DND-41 (cell line): ENCODE measurements at places on chromosomes 1 and 21.

GRCh38 chr1:215007880-215008279 is 74.7 kb upstream of the KCNK2 start:
- no peak for DNase-seq

GRCh38 chr1:187854457-187854856 is 1025.7 kb downstream of the PLA2G4A start:
- no peak for DNase-seq

- DNase-seq: no peak
These were observed 86.0 kb downstream of the HHIPL2 start for GRCh38 chr1:222461941-222462340.

GRCh38 chr1:66618390-66618789 is 84.4 kb downstream of the SGIP1 start:
- DNase-seq: no peak

DNA sequence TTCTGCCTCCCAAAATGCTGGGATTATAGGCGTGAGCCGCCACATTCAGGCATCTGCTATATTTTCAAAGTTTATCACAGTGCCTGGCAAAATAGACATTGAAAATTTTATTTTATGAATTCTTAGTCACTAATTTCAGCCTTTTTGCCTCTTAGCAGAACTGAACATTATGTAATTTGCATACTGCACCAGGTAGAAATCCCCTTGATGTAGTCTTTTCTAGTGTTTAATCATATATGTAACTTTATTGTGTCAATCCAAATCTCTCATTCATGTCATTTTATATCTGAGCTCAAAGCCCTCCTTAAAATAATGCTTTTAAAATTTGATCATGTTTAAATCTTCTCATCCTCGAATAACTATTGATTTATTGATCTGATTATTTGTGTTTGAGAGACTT is 19.2 kb downstream of the WDTC1 start:
- no peak for DNase-seq

DNA sequence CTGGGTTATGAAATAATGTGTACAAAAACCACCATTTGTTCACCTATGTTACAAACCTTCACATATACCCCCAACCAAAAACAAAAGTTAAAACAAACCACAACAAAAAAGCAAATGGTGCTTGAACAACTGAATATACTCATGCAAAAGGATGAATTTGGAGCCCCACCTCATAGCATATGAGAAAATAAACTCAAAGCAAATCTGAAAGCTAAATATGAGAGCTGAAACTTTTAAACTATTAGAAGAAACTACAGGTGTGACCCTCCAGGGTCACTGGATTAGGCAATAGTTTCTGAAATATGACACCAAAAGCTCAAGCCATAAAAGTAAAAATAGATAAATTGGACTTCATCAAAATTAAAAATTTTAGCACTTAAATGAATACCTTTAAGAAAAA is 215.5 kb upstream of the CHRM3 start:
- DNase-seq: no peak

- DNase-seq: no peak
These were observed 4.5 kb upstream of the SCMH1 start for GRCh38 chr1:41246568-41246967.

DNA sequence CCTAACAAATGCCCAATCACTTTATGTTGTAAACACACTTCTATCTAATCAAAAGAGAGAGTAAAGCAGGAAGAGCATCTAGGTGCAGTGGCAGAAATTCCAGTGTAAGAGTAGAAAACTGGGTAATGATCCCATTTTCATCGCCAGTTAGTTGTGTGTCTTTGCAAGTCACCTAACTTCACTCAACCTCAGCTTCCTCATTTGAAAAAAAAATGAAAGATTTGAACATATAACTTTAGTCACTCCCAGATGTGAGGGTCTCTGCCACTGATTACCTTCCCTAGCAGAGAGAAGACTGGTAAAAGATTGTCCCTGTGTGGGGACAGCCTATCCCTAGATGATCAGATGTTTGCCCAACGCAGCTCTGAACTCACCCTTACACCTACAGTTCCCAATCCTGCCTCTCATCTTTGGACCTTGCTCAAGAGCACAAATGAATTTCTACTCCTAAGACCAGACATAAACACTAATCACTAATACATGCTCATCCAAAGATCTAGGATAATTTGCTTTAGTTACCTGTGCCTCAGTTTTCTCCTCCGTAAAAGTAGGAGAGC is 25.2 kb upstream of the DUSP23 start:
- no peak for DNase-seq

- DNase-seq: no peak
These were observed 414 bp downstream of the TMEM51 start for GRCh38 chr1:15153842-15154479.

DNA sequence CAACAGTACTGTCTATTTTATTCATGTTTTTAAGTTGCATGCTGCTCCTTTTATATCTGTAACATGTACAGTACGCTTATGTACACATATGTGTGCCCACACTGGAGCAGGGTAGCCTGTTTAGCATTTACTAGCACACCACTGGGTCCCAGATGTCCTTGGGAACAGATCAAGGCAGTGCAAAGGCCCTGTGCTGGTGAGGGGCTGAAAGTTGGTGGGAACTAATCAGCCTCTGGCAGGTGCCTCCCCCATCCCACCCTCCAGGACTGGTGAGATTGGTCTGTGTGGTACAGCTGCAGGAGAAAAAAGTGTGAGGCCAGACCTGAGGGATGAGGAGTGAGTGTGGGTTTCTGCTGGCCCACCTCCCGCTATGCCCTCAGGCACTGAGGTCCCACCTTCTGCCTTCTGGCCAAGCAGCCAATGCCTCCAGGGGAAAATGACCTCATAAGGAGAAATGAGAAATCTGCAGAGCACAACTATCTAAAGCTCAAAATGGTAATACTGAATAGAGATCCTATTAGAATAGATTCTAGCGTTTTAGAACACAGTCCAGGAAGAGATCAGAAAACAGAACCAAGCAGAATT is 58.9 kb downstream of the POFUT2 start:
- DNase-seq: no peak

- no peak for DNase-seq
These were observed 48.8 kb downstream of the SUCO start for GRCh38 chr1:172581779-172582178.

DNA sequence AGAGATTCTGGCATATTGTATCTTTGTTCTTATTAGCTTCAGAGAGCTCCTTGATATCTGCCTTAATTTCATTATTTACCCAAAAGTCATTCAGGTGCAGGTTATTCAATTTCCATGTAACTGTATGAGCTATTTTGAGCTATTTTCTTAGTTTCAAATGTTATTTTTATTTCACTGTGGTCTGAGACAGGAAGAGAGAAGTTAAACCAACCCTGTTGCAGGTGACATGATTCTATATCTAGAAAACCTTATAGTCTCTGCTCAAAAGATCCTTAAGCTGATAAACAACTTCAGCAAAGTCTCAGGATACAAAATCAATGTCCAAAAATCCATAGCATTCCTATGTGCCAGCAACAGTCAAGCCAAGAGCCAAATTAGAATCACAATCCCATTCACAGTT is 1644.0 kb upstream of the B3GALT2 start:
- no peak for DNase-seq

DNA sequence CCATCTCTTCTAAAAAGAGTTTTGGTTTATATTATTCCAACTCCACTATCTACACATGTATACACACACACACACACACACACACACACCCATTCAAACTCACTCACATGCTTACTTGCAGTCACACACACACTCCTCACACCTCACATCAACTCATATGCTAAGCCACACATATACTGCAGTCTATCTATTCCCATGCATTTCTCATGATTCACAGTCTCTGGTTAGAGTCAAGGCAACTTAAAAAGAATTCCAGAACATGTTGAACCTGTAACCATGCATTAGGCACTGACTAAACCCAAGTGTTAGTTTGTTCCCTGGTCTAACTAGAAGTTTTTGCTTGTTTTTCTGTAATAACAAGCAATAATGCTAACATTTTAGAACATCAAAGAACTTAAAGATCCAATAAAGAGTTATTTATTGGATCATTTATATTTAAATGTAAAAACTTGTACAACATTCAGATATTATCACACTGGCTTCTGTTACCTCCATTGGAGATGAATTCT is 931.1 kb downstream of the PLA2G4A start:
- DNase-seq: no peak

- DNase-seq: no peak
These were observed 801.7 kb upstream of the PRMT6 start for GRCh38 chr1:106254748-106255147.

DNA sequence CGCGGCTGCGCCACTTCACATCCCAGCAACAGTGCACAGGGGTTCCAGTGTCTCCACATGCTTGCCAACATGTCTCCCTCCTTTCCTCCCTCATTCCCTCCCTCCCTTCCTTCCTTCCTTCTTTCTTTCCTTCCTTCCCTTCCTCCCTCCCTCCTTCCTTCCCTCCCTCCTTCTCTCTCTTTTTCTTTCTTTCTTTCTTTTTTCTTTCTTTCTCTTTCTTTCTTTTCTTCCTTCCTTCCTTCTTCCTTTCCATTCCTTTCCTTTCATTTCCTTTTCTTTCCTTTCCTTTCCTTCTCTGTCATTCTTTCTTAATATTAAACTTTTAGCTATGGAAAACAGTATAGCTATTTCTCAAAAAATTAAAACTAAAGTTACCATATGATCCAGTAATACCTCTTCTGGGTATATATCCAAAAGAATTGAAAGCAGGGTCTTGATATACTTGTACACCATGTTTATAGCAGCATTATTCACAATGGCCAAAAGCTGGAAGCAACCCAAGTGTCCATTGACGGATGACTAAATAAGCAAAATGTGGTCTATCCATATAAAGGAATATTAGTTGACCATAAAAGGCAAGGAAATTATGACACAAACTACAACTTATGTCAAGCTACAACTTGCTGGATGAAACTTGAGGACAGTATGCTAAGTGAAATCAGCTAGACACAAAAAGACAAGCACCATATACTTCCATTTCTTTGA is 55.0 kb upstream of the TLR5 start:
- DNase-seq: no peak

GRCh38 chr1:22854688-22855565 is 117.7 kb downstream of the LACTBL1 start:
- DNase-seq: peak; percentile 24

DNA sequence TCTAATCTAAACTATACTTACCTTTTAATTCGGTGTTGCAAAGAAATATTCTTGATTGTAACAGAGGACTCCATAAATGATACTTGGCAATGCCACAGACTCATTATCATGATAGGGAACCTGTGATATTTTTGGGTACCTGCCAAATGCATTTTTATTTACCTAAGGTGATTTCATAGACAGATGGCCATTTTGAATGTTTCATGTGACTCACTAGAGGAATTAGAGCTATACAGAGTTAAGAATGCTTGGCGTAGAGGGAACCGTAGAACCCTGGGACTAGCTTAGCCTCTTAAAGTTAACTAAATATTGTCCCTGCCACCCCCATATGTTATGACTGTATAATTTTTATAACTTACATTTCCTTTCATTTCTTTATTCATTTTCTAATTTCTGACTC is 136.1 kb downstream of the DISP1 start:
- DNase-seq: no peak

GRCh38 chr21:42850866-42851391 is 28.4 kb downstream of the WDR4 start:
- peak; percentile 42 for DNase-seq

- DNase-seq: no peak
These were observed 78.1 kb downstream of the RERE start for GRCh38 chr1:8739377-8739776.

- no peak for DNase-seq
These were observed 657.1 kb upstream of the BRINP3 start for GRCh38 chr1:191134796-191135195.

DNA sequence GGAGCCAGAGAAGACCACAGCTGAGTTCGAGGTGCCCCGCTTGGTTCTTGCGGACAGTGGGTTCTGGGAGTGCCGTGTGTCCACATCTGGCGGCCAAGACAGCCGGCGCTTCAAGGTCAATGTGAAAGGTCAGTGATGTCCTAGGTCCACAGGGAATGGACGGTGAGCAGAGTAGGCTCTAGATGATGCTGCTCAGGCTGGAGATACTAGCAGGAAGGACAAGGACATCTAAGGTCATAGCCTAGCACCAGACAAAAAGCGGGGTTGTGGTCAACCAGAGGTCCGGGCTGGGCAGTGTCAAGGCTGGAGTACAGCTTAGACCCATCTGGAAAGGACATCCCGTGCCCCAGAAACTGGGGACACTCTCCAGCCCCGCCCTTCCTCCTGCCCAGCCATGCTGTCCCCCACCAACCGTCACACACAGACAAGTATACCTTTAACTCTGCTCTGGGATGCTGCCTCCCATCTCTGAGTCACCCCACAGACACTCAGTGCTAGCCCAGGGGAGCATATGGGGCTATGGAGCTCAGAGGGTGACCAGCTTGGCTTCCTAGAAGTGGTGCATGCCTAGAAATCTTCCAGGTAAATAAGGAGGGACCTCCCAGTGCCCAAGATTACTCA is 8.7 kb downstream of the TIE1 start:
- no peak for DNase-seq
